ENCODE measurements at places on chromosomes 16 and 17.

DNA sequence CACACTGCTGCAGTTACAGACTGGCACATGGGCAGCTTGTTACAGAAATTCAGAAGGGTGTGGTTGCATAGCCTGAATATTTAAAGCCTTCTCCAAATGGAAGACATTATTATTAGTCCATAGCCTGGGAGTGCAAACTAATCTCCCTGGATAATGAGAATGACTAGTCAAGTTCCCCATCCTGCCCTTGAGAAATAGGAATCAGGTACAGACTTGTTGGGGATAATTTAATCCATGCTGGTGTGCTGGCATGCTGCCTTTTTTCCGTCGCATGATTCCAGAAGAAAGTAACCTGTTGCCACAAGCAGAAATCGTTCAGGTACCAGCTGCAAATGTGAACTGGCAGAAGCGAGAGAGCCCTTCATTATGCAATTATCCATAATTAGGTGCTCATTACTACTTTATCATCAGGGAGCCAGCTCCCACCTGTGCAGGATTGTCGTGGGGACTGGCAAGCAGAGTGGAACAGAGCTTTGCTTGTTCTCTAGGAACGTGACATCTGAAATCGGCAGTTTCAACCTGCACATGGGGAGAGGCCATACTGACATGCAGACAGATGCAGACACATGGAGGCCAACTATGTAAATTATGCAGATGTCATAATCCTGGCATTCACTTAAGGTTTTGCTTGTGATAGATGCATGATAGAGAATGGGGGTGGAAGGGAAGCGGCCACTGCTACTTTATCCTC is 419.4 kb downstream of the PMP22 start:
- no peak for DNase-seq

GRCh38 chr17:77468897-77469296 is 328.1 kb downstream of the SEC14L1 start:
- DNase-seq: no peak

- DNase-seq: no peak
These were observed 481 bp downstream of the PDK2 start for GRCh38 chr17:50095626-50096037.

DNA sequence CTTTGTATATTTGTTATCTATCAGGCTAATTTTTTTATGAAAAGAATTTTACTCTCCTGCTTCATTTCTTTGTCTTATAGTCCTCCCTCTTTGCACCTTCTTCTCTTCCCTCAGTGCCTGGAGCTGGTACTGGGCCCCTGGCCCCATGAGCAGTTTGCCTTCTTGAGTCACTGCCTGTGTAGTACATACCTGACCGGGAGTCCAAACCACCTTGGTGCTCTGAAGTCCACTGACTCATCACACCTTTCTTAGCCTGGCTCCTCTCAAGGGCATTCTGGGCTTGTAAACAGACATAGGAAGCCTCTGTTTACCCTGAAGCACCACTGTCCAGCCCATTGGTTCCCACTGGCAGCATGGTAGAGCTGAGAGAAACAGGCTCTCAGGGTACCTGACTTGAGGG is 11.0 kb upstream of the TACO1 start:
- DNase-seq: no peak

DNA sequence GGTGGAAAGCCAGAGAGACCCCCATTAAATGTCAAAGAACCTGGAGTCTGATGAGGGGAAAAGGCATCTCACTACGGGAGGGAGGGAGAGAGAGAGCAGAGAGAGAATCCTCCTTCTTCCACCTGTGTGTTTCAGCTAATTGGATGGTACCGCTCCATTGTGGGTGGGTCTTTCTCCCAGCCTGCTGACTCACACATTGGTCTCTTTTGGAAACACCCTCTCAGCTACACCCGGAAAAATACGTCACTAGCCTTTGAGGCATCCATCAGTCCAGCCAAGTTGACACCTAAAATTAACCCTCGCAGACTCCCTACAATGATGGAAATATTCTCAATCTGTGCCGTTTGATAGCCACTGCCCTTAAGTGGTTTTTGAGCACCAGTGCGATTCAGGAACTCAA is 100.4 kb downstream of the ELAC2 start:
- DNase-seq: no peak

- DNase-seq: no peak
These were observed 4.3 kb downstream of the CDIP1 start for GRCh38 chr16:4534151-4534790.

- DNase-seq: no peak
These were observed 40.4 kb upstream of the ABCA5 start for GRCh38 chr17:69367298-69367697.

- no peak for DNase-seq
These were observed 206.2 kb downstream of the CNTNAP4 start for GRCh38 chr16:76483307-76483909.

- DNase-seq: no peak
These were observed 13.7 kb upstream of the CDC42EP4 start for GRCh38 chr17:73325527-73325842.

DNA sequence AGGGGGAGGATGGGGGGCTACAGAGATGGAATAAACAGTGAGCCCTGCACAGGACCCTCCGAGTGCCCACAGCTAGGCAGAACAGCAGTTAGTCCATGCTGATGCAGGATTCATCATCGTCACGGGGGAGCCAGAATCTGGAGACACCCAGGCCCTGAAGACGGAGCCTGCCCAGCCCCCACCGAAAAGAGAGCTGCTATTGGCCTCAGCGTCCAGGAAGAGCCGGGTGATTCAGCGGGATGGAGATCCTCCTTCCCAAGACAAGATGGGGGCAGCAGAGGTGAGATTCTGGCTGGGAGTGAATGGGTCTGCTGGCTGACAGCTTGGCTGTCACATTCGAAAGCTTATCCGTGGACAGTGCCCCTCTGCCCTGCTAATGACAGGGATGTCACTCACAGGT is 133.6 kb upstream of the CRHR1 start:
- no peak for DNase-seq

DNA sequence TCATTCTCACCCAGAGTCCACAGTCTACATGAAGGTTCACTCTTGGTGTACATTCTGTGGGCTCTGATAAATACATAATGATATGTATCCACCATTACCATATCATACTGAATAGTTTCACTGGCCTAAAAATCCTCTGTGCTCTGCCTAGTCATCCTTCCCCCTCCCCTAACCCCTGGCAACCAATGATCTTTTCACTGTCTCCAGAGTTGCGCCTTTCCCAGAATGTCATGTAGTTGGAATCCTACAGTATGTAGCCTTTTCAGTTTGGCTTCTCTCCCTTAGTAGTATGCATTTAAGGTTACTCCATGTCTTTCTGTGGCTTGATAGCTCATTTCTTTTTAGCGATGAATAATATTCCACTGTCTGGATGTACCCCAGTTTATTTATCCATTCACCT is 101.3 kb downstream of the NOG start:
- no peak for DNase-seq

GRCh38 chr17:77356690-77357201 is 216.0 kb downstream of the SEC14L1 start:
- DNase-seq: no peak

- no peak for DNase-seq
These were observed 116.7 kb downstream of the RBFOX1 start for GRCh38 chr16:7449306-7449705.

GRCh38 chr17:49509588-49509917 is 14.5 kb downstream of the NGFR start:
- no peak for DNase-seq

DNA sequence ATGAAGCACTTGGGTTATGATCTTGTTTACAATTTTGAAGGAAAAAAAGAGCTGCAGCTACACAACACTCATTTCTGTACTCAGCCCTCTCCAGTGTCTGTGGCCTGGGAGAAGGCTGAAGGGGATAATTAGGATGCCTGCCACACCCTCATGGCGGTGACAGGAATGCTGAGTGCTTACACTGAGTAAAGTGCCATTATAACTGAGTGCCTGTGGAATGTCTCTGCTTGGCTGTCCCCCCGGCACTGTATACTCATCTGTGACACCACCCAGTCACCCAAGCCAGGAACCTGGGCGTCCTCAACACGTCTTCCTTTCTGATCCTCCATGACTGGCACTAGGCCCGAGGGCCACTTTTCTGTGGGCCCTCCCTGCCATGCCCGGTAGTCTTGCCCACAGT is 3.5 kb upstream of the MRPL38 start:
- DNase-seq: no peak

- DNase-seq: no peak
These were observed 61.5 kb upstream of the B4GALNT2 start for GRCh38 chr17:49071106-49071505.

DNA sequence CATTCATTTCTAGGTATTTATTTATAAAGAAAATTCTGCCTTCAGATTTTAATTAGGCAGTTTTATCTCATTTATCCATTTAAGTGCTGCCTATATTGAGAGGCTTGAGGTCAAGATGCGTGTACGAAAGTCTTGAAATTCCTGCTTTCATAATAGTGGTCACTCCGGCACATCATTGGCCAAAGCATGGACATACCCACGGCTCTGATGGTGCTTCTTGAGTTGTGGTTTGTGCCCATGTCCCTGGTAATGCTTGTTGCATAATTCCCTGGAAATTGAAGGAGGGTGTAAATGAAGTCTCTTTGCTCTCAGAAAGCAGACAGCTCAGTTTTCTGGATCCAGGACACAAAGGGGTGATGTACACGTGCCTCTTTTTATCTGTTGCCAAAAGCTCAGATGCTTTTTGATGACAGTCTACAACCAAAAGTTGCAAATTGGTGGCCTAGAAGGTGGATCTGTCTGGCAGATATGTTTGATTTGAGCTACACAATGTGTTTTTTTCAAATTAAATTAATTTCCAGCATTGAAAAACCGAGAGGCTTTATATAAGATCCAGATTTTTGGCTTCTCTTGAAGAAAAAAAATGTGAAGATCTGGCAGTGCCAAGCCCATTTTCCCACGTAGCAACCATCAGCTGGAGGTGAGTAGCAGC is 94.4 kb downstream of the SHISA9 start:
- DNase-seq: no peak

DNA sequence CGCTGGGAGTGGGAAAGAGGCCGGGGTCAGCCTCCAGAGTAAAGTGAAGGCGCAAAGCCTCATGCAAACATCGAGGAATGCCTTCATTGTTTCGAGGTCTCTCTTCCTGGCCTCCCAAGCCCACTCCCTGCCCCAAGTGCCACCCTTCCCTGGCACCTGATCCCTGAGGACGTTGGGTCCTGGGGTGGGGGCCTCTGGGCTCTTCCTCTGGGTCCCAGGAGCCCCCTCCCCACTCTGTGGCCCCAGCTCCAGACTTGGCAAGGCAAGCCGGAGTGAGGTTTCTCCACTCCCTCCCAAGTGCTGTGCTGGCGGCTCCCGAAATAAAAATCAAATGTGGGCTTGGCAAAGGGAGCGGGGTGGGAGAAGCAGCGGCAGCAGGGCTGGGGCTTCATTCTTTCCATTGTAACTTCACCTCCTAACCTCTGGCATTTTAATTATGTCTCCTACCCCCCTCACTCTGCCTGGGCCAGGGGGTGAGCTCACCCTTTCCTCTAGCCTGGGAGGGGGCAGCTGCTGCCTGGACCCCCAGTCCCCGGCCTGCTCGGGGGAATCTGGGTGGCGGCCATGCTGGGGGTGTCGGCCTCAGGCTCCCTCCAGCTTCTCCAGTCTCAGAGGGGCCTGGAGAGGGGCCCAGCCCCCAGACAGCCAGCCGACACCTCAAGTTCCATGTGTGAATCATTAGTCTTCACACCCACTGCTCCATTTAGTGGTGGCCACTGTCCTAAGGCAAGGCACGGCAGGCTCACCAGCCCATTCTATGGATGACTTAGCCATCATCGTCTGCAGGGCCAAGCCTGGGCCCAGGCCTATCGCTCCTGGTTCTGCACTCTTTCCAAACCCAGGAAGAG is 14.6 kb upstream of the TMEM92 start:
- no peak for DNase-seq

- DNase-seq: no peak
These were observed 581 bp downstream of the CHST5 start for GRCh38 chr16:75535211-75535843.

DNA sequence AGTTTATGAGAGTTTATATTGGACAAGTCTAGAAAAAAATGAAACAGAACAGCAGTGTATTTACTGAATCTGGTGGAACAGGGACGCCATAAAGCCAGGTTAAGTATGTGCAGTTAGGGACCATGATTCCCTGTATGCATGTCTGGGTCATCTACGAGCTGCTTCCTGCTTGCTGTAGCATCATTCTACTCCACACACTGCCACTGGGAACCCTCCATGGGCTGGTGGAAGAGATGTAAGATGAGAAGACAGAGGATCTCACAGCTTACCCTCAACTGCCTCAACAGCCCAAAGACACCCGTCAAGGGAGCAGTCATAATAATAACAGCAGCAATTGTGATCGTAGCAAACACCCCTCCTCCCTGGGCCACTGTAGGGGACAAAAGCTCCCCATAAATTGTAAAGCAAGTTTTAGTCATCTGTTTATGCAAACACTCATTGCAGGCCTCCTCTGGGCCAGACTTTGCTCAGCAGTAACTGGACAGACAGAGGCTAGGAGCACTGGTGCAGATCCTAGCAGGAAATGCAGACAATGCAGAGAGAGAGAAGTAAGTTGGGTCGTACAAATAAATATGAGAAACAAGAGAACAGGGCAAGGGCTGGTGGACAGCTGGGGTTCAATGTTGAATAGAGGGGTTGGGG is 188.0 kb downstream of the SOX9 start:
- DNase-seq: no peak

- DNase-seq: no peak
These were observed 25.4 kb upstream of the GUCY2D start for GRCh38 chr17:7977039-7977438.

DNA sequence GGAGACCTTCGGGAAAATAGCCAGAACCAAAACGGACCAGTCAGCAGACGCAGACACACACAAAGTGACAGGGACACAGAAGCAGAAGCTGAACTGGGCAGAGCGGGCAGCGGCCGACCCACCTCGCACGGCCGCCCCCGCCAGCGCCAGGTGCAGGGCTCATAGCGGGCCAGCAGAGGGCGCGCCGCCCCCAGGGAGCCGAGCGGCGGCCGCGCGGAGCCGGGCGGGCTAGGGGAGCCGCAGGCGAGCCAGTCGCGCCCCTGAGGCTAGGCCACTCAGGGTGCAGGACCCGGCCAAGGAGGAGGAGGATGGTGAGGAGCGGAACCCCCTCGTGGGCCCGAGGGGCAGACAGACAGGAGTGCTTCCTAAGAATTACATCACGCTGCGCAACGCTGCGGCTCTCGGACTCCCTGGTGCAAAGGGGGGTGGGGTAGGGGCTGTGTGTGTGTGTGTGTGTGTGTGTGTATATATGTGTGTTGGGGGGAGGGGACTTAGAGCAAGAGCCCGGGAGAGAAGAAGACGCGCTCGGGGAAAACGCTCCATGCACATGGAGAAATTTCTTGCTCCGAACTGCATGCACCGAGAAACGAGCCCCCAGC is 913 bp upstream of the NOG start:
- DNase-seq: peak; percentile 42

DNA sequence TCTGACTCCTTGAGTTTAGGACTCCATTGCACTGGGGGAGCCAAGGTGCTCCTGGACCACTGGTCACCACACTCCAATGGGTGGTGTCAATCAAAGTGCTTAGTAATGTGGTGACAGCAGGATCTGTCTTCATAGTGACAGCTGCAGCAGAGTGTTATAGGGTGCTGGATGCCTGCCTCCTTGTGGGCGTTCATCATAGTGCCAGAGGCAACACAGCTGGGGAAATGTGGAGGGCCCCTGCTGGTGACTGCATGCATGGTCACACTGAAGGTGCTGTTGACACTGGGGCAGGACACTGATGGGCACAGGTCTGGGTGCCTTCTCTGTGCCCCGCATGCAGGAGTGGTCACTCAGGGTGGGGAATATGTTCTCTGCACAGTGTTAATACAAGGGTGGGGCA is 177.5 kb upstream of the CDH8 start:
- DNase-seq: no peak
